Activated naive CD4-positive, alpha-beta T cell (primary cell): ENCODE measurements at places on chromosomes 6 and 20.

GRCh38 chr6:39223555-39223954, 5.7 kb downstream of the KCNK5 start:
- no peak for DNase-seq

- no peak for DNase-seq
Observed at GRCh38 chr20:25291432-25292133, 43.7 kb downstream of the PYGB start.

- no peak for DNase-seq
Observed at GRCh38 chr20:36298061-36298460, 8.1 kb upstream of the DLGAP4 start.

- no peak for DNase-seq
Observed at GRCh38 chr20:1334761-1335160, 5.8 kb upstream of the SDCBP2 start.

DNA sequence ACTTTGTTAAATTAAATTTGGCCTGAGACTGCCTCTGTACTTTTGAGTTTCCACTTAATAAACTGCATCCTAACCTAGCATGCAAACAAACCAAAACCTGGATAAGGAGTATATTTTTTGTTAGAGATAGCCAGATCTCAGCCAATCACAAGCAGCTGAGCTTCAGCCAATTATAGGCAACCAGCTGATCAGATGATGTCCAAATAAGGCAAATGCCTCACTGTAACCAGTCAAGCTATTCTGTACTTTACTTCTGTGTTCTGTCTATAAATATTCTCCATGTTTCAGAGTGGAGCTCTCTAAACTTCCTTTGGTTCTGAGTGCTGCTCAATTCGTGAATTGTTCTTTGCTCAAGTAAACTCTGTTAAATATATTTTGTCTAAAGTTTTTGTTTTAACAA, 194.6 kb upstream of the RGS17 start:
- no peak for DNase-seq

DNA sequence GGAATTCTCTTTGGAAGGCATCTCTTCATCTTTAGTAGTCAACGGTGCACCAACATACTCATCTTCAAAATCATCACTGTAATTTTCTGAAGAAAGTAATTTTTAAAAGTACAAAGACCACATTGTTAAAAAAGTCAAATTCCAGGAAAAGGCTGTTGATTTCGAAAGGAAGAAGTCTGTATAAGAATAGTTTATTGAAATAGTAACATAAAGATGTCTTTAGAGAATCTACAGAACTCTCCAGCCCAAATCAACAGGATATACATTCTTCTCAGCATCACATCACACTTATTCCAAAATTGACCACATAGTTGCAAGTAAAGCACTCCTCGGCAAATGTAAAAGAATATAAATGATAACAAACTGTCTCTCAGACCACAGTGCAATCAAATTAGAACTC, 23.4 kb downstream of the CEP162 start:
- no peak for DNase-seq

DNA sequence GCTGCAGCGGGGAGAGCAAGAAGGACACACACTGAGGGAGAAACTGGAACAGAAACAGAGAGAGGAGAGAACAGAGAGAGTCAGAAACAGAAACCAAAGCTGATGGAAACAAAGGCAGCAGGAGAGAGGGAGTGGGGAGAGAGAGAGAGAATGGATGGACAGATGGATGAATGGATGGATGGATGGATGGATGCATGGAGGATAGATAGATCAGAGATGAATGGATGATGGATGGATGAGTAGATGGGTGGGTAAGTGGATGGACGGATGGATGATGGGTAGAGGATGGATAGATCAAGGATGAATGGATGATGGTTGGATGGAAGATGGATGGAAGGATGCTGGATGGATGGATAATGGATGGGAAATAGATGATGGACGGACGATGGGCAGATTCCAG, 35.0 kb upstream of the PHACTR3 start:
- DNase-seq = no peak

GRCh38 chr6:170281331-170282292, 9.3 kb downstream of the DLL1 start:
- no peak for DNase-seq

DNA sequence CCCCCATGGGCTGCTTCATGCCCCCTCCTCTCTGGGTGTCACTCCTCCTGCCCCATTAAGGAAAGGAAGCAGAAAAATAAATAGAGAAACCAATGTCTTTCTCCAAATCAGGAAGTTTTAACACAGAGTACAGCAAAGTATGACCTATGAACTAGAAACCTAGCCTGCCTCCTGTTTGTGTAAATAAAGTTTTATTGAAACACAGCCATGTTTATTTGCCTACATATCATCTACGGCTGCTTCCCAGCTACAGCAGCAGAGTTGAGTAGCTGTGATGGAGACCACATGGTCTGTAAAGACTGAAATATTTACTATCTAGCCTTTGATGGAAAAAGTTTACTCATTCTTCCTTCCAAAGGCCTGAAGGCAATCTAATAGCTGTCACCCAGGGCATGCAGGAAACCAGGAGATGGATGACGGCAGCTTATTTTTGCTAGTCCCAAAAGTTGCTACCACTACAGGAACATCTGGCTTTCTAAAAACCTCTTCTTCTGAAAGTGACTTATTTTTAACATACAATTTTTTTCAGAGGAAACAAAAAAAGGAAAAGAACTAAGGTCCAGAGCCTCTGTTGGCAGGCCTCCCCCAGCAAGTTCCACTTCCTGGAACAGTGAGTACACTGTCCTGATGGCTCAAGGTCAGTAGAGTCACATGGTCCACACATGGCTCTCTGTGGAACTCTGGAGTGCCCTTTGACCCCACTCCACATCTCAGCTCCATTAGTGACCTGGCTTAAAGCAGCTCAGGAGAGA, 287.8 kb downstream of the PTPRT start:
- no peak for DNase-seq

- no peak for DNase-seq
Observed at GRCh38 chr6:83192456-83192855, 609 bp downstream of the PGM3 start.

DNA sequence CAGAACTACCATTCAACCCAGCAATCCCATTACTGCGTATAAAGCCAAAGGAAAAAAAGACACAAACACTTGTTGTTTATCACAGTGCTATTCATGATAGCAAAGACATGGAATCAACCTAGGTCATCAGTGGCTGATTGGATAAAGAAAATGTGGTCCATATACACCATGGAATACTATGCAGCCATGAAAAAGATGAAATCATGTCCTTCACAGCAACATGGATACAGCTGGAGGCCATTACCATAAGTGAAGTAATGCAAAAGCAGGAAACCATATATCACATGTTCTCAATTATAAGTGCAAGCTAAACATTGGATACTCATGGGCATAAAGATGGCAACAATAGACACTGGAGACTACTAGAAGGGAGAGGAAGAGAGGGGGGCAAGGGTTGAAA, 299.6 kb downstream of the ADGRG6 start:
- no peak for DNase-seq

GRCh38 chr6:29968130-29968529, 25.8 kb downstream of the HLA-A start:
- DNase-seq = no peak

DNA sequence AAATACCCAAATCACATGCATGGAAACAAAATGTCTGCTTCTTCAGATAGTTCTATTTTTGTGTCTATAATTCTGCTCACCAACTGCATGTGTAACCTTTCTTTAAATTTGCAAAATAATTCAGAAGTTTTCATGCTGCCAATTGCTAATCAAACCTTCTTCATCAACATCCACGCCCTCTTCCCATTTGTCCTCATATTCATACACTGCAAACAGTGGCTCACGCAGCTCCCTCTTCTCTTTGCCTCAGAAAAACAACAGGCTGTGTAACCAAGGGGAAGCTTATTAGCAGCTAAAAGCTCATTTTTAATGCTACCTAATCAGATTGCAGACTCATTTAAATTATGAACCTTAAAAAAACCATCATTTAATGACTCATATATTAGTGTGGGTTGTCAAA, 555.0 kb upstream of the EPHA7 start:
- no peak for DNase-seq

DNA sequence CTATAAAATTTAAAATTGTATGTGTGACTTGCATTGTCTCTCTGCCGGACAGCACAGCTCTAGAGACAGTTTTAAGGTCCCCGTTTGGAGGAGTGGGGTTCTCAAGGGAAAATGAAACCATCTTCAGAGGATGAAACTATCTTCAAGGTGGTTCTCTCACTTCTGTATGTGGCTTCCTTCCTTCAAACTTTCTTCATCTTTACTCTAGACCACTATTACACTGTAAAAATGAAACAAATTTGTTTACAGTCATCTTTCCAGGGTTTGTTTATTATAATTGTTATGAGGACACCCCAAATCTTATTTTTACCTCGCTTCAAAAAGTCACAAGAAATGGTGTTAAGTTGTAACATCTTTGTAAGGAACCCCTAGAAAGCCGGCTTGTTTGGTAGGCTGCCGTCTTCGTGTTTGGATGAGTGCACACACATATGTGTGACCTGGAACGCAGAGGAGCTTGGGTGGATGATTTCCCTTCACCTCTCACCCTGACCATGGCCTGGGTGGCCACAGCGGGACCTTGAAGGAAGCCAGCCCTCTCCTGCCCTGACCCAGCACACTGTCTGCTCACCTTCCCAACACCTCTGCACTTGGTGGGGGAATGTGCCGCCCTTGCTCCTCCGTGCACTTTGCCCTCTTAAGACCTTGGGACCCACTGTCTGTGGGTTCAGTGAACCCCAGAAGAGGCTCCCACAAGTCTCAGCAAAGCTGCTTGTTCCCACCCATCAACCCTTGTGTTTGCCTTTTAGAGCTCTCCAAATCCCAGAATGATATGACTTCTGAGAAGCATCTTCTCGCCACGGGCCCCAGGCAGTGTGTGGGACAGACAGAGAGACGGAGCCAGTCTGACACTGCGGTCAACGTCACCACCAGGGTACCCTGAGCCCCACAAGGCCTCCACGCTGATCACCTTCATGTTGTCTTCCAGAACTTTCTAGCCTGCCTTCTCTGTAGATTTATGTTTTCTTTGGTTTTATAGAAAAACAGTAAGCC, 67.8 kb downstream of the SYTL3 start:
- DNase-seq = no peak

DNA sequence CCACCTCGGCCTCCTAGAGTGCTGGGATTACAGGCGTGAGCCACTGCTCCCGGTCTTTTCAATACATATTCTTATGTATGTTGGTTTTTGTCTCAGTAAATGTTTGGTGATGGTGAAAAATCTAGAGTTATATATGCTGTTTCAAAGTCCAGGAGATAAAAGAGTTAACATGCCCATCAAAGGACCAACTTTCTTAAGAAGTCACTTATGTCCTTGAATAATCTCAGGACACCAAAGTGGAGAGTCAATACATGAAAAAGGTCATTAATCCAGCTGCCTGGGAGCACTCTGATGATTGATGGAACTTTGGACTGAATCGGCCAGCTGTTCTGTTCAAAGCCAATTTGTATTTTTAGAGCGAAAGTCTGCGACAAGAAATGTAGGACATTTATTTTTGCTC, 59.8 kb upstream of the HDAC2 start:
- DNase-seq = no peak

DNA sequence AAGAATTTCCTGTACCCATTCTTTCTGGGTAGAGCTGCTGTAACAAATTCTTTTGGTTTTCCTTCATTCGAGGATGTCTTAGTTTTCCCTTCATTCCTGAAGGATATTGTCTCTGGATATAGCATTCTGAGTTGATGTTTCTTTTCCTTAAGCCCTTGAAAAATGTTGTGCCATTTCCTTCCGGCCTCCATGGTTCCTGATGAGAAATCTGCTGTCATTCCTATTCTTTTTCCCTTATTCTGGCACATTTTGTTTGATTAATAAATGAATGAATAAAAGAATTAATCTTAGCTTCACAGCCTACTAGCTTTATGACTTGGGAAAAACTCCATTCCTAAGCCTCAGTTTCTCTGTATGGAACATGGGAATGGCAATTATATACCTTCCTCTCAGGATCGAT, 173.1 kb downstream of the EYA2 start:
- no peak for DNase-seq

GRCh38 chr6:66964216-66964615, 1257.2 kb upstream of the EYS start:
- DNase-seq = no peak

DNA sequence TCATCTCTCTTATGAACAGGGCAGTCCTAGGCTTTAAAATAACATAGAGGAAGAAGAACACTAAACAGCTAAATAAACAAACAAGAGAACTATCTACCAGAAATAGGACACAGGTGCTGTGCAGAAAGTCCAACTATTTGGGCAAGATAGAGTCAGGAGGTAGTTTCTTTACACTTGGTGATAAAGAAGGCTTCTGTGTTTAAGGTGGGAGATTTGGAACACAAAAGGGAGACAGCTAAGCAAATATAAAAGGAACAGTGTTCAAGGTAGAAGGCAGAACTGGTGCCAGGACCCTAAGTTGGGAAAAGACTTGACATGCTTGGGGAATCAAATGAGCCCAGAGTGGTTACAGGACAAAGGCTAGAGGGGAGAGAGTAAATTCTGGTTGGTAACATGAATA, 110.5 kb downstream of the MANEA start:
- no peak for DNase-seq

DNA sequence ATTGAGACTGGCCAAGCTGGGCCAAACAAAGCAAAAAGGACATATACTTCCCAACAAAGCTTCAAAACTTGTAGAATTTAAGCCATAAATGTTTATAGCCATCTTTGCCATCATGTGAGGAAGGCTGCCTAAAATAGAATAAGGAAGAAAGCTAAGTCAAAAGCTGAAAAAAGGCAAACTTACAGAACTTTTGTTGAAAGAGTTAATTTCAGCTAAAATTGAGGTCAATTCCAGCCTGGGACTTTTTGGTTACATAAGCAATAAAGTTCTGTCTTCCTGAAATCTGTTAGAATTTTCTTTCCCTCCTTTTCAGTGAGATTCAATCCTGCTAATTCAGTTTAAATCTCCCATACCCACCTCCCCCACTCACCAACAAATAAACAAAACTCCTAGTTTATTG, 227.9 kb upstream of the MARCKS start:
- no peak for DNase-seq

DNA sequence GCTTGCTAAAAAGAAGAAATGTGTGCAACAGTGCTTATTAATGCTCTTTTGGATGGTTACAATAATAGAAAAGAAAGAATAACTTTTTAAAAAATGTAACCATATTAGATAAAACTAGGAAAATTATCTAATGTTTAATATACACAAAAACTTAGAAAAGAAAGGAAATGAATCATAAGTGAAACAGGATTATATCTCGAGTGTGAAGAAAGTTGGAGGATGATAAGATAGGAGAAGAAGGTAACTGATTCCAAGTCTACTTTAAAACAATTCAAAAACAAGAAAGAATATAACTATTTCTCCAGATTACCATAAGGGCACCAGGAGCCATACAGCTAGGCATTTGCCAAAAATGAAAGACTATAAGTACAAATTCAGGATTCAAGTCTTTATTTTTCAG, 73.0 kb downstream of the PHIP start:
- DNase-seq = no peak

DNA sequence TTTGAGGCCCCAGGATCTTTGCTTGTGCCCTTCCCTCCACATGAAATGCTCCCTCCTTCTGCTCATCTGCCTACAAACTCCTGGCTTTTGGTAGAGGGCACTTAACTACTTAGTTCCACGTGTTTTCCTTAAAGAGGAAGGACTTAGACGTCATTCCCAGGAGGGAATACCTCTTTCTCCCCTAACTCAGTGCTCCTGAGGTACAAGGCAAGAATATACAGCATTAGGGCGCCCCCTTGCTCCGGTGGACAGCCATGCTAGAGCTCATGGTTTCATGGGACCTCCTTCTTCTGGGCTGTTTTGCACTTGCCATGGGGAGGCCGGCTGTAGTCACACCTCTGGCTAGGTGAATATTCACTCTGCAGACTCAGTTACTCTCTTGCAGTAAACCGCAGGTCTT, 93.8 kb upstream of the LY86 start:
- no peak for DNase-seq
